Fibroblast of lung (primary cell): ENCODE measurements at places on chromosomes 3 and 15. TPM values are rescaled to one million over a fixed set of nuclear protein-coding genes. Genes with fewer than 3 reads are reported as not detected.

The KBTBD12 gene
- total RNA-seq = not detected in 2 replicates

DNA sequence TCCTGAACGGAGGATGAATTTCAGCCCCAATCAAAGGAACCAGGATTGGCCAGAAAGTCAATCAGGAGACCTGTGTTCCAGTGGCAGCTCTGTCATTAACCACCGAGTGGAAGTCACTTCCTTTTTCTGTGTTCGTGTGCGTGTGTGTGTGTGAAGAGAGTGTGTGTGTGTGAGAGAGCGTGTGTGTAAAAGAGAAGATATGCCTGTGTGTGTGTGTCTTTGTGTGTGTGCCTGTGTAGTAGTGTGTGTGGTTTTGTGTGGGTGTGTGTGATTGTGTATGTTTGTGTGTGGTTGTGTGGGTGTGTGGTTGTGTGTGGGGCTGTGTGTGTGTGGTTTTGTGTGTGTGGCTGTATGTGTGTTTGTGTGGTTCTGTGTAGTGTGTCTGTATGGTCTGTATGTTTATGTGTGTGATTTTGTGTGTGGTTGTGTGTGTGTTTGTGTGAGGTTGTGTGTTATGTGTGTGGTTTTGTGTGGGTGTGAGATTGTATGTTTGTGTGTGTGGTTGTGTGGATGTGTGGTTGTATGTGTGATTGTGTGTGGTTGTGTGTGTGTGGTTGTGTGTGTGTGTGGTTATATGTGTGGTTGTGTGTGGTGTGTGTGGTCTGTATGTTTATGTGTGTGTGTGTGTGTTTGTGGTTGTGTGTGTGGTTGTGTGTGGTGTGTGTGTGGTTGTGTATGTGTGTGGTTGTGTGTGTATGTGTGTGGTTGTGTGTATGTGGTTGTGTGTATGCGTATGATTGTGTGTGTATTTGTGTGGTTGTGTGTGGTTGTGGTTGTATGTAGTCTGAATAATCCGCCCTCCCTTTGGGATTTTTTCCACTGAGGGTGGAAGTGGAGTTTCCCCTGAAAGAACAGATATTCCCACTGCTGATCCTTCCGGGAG is 314.4 kb downstream of the SHQ1 start:
- H3K27ac ChIP-seq = no peak overlapping the region
- H3K4me1 ChIP-seq = no peaks in the 10 kb centered on the region
- H3K4me3 ChIP-seq = no peak overlapping the region
- no peaks in the 10 kb centered on the region for H3K27me3 ChIP-seq

GRCh38 chr3:66082679-66083078 is 44.0 kb upstream of the MAGI1 start:
- H3K4me3 ChIP-seq = no peak overlapping the region
- H3K4me1 ChIP-seq = no peaks in the 10 kb centered on the region
- H3K27ac ChIP-seq = no peak overlapping the region

DNA sequence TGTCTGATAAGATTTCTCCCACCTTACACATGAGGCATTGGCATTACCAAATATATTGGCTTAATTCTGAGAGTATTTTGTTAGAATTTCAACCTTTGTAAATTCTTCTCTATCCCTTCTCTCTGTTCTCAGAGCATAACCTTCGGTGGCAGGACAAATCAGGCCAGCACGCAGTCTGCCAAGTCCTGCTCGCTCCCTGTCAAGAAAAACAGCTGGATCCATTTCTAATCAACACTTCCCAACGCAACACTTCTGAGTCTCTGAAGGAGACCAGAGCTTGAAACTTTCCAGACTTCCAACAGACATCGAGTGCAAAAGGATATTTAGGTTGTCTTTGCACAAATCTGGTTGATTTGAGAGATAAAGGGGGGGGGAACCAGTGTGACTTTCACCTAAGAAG is 125.7 kb downstream of the SV2B start:
- H3K36me3 ChIP-seq = no peaks in the 10 kb centered on the region
- H3K4me1 ChIP-seq = no peaks in the 10 kb centered on the region
- no peak for DNase-seq
- H3K27me3 ChIP-seq = no peaks in the 10 kb centered on the region
- no peak overlapping the region for H3K27ac ChIP-seq

- H3K4me1 ChIP-seq = peaks cover 36% of the 10 kb centered on the region
- peak overlapping the region; percentile 17 for H3K4me3 ChIP-seq
- H3K36me3 ChIP-seq = peaks cover 34% of the 10 kb centered on the region
- no peaks in the 10 kb centered on the region for H3K27me3 ChIP-seq
- peak overlapping the region; percentile 78 for H3K27ac ChIP-seq
- peak; percentile 79 for DNase-seq
Observed at GRCh38 chr3:52052831-52053306, 3.5 kb downstream of the DUSP7 start.

The CFAP100 gene
- total RNA-seq = not detected in 2 replicates

DNA sequence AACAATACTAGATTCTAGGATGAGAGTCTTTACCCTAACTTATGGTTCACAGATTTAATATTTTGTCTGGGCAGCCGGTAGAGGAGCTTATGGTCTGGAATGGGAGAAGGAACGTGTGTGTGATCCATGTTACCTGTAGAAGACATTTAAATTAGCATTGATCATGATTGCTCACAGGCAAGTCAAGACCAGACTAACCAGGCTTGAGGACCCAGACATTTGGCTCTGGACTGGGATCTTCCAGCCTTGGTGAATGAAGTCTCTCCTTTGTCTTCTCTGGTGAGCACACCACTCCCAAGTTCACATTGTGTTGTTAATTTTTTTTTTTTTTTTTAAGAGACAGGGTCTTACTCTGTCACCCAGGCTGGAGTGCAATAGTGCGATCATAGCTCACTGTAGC is 11.7 kb downstream of the ABHD2 start:
- H3K27ac ChIP-seq = no peak overlapping the region
- no peaks in the 10 kb centered on the region for H3K27me3 ChIP-seq
- H3K36me3 ChIP-seq = no peaks in the 10 kb centered on the region
- no peak overlapping the region for H3K4me3 ChIP-seq

DNA sequence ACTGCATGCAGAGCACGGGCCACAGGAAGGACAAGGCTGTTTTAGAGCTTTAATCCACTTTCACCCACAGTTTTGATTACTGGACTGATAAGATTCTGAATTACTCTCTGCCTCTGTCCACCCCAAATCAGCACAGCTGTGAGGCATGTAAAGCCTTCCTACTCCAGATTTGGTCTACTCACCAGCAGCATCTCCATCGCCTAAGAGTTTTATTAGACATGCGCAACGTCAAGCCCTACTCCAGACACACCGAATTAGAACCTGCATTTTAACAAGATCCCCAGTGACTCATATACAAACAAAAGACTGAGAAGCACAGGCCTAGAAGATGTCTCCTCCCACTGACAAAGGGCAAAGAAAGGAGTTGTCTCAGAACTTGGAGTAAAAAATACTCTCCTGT is 221.2 kb downstream of the TUSC7 start:
- H3K4me3 ChIP-seq = no peak overlapping the region
- H3K36me3 ChIP-seq = no peaks in the 10 kb centered on the region
- DNase-seq = no peak
- no peaks in the 10 kb centered on the region for H3K27me3 ChIP-seq

The FGF12 gene
- 0.17 TPM in 1 of 2 replicates, not detected in the other for total RNA-seq

- no peak for DNase-seq
- no peak overlapping the region for H3K4me3 ChIP-seq
- no peaks in the 10 kb centered on the region for H3K4me1 ChIP-seq
- no peaks in the 10 kb centered on the region for H3K36me3 ChIP-seq
Observed at GRCh38 chr15:27867861-27868260, 231.3 kb downstream of the OCA2 start.

GRCh38 chr3:177185035-177185574 is 12.2 kb downstream of the TBL1XR1 start:
- H3K4me1 ChIP-seq = no peaks in the 10 kb centered on the region
- H3K27ac ChIP-seq = no peak overlapping the region
- DNase-seq = no peak
- H3K27me3 ChIP-seq = no peaks in the 10 kb centered on the region

DNA sequence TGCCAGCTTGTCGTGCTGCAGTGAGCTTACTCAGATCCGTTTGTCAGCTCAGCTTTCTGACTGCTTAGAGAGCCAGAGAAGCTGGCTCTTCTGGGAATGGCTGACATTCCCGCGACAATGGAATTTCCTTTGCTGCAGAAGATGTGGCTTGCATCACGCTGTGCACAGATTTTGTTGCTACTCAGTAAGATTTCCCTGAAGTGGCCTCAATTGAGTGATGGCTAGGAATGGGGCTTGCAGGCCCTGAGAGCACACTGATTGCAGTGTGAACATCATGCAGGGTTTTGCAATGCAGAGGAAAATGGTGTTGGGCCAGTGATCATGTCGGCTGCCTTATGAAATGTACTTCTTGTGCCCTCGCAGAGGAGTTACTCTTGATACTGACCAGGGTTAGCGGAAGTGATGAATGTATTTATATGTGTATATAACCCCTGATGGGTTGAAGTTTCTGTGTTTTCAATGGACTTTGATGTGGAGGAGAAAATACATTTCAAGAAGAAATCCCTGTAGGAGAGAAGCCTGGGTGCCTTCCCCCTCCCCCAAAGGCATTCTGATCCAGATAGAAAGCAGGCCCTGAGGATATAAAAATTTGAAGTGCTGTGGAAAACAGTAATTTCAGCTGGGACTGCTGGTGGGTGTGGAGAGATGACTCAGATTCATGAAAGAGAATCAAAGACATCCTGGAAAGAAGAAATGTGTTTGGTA is 102.5 kb upstream of the PDZRN3 start:
- peak overlapping the region; percentile 57 for H3K27ac ChIP-seq
- no peaks in the 10 kb centered on the region for H3K36me3 ChIP-seq
- DNase-seq = peak; percentile 80
- H3K4me1 ChIP-seq = peaks cover 11% of the 10 kb centered on the region
- H3K4me3 ChIP-seq = no peak overlapping the region

GRCh38 chr3:142976621-142977398 is 13.3 kb upstream of the PAQR9 start:
- peak; percentile 91 for DNase-seq
- H3K36me3 ChIP-seq = no peaks in the 10 kb centered on the region
- H3K4me3 ChIP-seq = no peak overlapping the region
- peaks cover 3% of the 10 kb centered on the region for H3K4me1 ChIP-seq
- H3K27ac ChIP-seq = no peak overlapping the region

- H3K4me3 ChIP-seq = no peak overlapping the region
- H3K4me1 ChIP-seq = no peaks in the 10 kb centered on the region
- no peak for DNase-seq
- H3K36me3 ChIP-seq = no peaks in the 10 kb centered on the region
Observed at GRCh38 chr15:84822653-84823281, 5.6 kb downstream of the ALPK3 start.

GRCh38 chr3:5264093-5264600 is 76.6 kb downstream of the EDEM1 start:
- H3K27ac ChIP-seq = no peak overlapping the region
- H3K4me1 ChIP-seq = no peaks in the 10 kb centered on the region
- no peak overlapping the region for H3K4me3 ChIP-seq
- DNase-seq = peak; percentile 71

The COLQ gene
- total RNA-seq = 0.26 and 0.33 TPM in 2 replicates

DNA sequence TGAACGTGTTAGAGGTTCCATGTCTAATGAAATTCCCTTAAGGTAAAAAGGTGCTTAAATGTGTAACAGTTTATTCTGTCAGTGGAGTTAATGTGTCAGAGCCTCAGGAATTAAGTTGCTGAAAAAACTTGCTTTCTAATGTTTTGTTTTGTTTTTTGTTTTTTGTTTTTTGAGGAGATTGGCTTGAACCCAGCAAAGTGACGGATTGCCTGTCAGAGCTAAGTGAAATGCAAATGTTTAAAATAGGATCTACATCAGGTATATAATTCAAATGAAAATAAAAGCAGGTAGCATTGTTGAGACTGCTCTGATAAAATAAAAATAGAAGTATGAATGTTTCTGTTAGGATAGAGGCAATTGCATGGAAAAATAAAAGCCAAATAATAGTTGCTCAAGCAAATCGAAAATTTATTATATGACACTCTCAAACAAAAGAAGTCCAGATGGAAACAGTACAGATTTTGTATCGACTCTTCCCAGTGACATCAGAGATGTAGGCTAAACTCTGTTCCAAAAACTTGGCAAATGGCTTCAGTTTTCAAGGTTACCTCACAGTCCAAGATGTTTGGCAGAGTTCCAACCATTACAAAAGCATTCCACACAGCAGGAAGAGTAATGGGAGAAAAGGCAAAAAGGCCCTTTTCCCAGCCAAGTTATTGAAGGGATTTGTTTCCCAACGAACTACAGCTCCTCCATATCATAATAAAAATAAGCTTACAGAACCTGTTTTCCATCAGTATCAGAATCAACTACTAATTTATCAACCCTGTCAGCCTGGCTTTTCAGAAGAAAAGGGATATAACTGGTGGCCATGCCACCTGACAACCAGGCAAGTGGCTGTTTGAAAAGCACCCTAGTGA is 291.0 kb downstream of the TBL1XR1 start:
- no peaks in the 10 kb centered on the region for H3K36me3 ChIP-seq
- H3K4me3 ChIP-seq = no peak overlapping the region
- peak; percentile 80 for DNase-seq
- no peaks in the 10 kb centered on the region for H3K27me3 ChIP-seq
- H3K4me1 ChIP-seq = no peaks in the 10 kb centered on the region

GRCh38 chr3:12797892-12798558 is 1.5 kb downstream of the CAND2 start:
- no peaks in the 10 kb centered on the region for H3K27me3 ChIP-seq
- no peak overlapping the region for H3K4me3 ChIP-seq
- DNase-seq = no peak
- H3K27ac ChIP-seq = no peak overlapping the region
- H3K36me3 ChIP-seq = no peaks in the 10 kb centered on the region

GRCh38 chr15:72197460-72198355 is at the start of gene GRAMD2A:
GRAMD2A (minus strand) TSS chr15:72197787.
- no peaks in the 10 kb centered on the region for H3K4me1 ChIP-seq
- no peak within 1 kb of the TSS for H3K27ac ChIP-seq
- H3K4me3 ChIP-seq = no peak within 1 kb of the TSS
- H3K27me3 ChIP-seq = no peaks in the 10 kb centered on the region
- peak; percentile 12 for DNase-seq

DNA sequence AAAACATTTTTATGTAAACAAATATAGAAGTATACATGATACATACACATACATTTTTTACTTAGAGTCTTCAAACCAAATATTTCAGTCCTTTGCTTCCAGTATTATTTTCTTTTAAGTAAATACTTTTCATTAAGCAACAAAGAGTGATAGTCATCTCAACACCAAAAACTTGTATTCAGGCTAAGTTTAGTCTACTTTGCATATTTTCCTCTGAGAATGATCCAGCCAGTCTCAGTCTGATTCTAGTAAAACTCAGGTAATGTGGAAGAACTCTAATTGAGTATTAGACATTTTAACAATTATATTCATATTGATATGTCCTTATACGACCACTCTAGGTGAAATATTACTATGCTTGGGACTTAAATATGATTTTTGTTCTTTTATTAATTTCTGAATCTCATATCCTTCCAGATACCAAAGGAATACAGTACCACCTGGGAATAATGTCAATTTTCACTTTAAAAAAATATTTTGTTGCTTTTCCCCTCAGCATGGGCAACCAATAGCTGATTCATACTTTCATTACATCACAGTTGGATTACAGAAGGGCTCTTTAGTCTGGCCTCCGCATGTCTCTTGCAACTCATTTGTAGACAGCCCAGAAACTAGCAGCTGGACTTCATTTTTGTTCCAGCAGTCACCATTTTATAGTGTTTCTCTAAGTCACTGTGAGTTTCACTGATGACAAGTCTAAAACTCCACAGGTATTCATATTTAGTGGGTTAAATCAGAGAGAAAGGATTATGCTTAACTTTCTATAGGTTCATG is 390.4 kb downstream of the ZBTB20 start:
- H3K27ac ChIP-seq = peak overlapping the region; percentile 5
- peak; percentile 48 for DNase-seq
- H3K27me3 ChIP-seq = no peaks in the 10 kb centered on the region
- H3K36me3 ChIP-seq = no peaks in the 10 kb centered on the region
- H3K4me1 ChIP-seq = no peaks in the 10 kb centered on the region

The GP9 gene
- total RNA-seq = not detected in 2 replicates

The TUSC7 gene
- total RNA-seq = not detected in 2 replicates
